Aorta (tissue), 5 donors: ENCODE measurements at places on chromosomes 12 and 14. TPM values are rescaled to one million over a fixed set of nuclear protein-coding genes. Genes with fewer than 3 reads are reported as not detected.

Gene VRTN
- total RNA-seq, result not detected

Gene RPL10L
- not detected for total RNA-seq

DNA sequence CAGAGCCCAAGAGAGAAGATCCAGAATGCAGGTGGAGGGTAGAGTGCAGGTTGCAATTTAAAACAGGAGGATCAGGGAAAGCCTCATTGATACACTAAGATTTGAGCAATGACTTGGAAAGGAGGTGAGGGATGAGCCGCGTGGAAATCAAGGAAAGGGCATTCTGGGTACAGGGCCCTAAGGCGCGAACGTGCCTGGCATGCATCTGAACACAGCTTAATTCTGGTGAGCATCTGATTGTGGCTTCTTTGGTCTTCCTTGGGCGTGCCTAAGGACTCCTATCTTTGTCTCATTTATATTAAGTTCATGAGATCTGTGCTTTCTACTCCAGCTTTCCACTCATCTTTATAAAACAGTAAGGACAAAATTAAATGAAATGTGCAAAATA is 79.3 kb downstream of the NTF3 start:
- H3K27me3 ChIP-seq, result no peaks in the 10 kb centered on the region
- no peak overlapping the region for H3K27ac ChIP-seq
- no peak overlapping the region for H3K4me3 ChIP-seq
- DNase-seq, result no peak

DNA sequence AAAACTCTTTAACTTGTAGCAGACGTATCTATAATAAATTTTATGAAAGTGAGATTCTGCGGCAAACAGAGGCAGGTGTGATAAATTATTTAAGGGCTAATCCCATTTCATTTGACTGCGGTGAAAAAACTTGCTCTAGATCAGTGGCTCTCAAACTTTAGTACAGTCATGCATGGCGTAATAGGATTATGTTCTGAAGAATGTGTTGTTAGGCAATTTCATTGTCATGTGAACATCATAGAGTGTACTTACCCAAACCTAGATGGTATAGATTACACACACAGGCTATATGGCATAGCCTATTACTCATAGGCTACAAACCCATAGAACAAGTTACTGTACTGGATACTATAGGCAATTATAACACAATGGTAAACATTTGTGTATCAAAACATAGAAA is 83.7 kb downstream of the HEATR5A start:
- no peak overlapping the region for H3K4me3 ChIP-seq
- H3K27me3 ChIP-seq, result no peaks in the 10 kb centered on the region
- no peak for DNase-seq
- H3K4me1 ChIP-seq, result no peaks in the 10 kb centered on the region
- H3K27ac ChIP-seq, result no peak overlapping the region

DNA sequence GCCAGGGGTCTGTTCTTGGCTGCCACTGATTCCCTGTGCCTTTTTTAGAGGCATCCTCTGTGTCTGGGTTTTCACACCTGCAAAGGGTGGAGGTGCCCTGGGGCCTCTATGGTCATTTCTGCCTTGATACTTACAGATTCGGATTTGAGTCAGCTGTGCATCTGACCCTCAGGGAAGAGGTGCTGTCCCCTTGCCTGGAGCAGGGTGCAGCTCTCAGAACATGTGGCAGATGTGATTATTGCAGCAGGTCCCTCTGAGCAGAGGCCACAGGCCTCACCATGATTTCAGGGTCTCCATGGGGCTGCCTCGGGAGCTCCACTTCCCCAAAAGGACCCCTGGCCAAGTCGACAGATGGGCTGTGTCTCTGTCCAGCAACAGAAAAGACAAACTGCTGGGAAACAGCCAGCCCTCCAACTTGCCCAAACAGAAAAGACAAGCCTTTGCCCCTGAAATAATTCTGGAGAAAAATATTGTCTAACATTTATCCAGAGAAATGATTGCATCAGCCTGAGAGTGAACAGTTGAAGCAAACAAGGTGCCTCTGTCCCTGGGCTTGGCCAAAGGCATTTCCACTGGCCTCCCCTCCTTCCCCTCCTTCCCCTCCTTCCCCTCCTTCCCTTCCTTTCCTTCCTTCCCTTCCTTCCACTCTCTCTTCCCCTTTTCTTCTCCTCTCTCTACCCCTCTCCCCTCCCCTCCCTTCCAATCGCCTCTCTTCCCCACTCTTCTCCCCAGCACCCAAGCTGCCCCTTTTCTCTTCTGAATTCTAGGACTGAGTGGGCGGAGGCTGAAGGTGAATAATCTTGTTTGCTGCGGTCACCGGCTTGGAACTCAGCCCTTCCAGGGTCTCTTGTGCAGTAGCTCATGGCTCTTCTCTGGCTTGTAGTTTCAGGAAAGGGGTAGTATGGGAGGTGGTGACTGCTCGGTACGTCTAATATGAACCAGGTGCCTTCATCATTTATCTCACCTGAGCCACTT is 676 bp downstream of the SERPINA3 start:
- no peaks in the 10 kb centered on the region for H3K4me1 ChIP-seq
- H3K4me3 ChIP-seq, result no peak overlapping the region
- no peaks in the 10 kb centered on the region for H3K27me3 ChIP-seq
- no peak overlapping the region for H3K27ac ChIP-seq
- DNase-seq, result no peak

DNA sequence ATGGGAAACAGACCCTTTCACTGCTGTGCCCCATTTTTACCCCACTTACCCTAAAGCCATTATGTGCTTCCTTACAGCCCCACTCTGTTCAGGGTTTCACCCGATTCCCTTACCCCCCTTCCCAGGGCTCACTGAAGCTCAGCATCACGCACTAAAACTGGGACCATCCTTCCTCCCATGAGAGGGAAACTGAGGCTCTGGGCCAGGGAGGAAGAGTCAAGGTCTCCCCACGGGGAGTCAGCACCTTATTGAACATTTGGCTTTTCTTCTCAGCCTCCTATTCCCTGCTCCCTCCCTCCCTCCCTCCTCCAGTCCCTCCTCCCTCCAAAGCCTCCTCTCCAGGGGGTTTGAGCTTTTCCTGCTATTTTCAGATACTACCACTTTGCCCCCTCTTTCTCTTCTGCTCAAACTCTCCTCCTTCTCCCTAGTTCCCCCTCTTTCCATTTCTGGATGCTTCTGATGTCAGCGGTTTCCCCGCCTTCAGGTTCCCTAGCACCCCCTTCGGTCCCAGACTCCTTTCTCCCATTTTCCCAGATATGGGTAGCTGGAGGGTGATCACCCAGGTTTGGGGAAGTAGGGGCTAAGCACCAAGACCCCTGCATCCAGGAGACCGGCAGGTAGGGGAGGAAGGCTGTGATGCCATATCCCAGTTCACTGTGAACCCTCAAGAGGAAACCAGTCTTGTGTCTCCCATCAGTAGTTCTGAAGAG is 960 bp downstream of the GPR162 start:
- H3K27me3 ChIP-seq, result no peaks in the 10 kb centered on the region
- no peaks in the 10 kb centered on the region for H3K36me3 ChIP-seq
- H3K4me3 ChIP-seq, result no peak overlapping the region
- H3K27ac ChIP-seq, result no peak overlapping the region
- H3K4me1 ChIP-seq, result no peaks in the 10 kb centered on the region

DNA sequence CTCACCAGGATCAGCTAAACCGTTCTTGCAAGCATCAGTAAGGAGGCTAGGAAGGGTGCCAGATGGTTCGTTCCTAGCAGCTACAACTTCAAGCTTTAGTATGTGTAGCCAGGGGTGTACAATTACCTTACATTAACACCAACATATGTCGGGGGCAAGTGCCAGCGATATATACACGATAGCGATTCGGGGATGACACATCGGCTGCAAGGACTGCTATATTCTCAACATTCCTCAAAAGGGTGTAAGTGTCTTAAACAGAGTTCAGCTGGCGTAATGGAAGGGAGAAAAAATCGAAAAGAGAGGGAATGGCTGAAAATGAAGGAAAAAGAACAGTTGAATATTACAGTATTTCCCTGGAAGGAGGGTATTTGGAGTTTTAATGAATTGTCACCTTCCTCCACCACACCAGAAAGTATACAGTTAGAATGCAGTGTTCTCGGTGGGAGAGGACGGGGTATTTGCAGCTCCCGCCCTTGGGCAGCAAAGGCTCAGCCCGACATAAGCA is 545 bp downstream of the LIMA1 start:
- no peak for DNase-seq
- H3K4me3 ChIP-seq, result peak overlapping the region; percentile 81
- no peaks in the 10 kb centered on the region for H3K4me1 ChIP-seq
- no peaks in the 10 kb centered on the region for H3K27me3 ChIP-seq
